ENCODE measurements at places on chromosomes 2 and 18.

DNA sequence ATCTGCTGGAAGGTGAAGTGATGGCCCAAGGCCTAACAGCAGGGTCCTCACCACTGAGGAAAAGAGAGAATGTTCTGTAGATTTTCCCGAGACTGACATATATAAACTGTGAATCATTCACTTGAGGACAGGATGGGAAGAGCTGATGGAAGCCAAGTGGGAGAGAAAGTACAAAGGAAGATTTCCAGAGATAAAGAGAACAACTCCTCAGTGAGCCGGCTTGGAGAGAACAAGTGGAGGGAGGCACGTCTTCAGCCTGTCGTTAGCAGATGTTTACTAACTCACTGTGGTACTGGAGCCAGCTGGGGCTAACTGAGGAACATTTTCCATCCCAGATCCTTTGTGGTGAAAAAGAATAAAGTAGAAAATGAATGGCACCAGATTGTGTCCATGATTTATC lies 552.9 kb upstream of the TNP1 start:
- no peak for DNase-seq

DNA sequence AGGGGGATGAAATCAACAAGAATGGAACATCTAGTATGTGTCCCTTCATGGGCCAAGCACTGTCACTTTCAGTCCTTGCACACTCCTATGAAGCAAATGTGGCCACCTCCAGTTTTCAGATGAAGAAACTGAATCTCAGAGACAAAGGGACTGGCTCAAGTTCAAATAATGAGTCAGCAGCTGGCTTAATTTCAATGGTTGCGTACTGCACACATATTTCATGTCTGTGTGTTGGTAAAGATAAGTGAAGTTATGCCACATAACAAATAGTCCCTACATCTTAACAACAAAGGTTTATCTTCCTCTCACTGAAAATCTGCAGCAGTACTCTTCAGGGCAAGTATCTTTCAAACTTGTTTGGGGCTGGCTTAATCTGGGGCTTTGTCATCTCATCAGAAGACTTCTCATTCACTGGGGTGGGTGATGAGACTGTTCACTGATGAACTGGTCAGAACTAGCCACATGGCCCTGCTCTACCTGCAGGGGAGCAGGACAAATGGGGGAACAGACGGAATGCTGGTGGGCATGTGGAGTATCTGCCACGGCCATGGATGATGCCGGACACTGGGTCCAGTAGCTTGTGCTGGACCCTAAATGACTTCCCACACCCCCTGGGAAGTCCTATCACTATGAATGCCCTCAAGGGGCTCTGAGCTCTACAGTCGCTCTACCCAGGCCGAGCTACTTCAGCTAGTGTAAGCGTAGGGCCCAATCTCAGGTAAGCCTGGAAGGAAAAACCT lies 263.2 kb downstream of the CYP26B1 start:
- DNase-seq = no peak

- DNase-seq = no peak
Observed at GRCh38 chr2:240498171-240498957, 59.4 kb downstream of the ANKMY1 start.

GRCh38 chr18:11587846-11588245 lies 21.6 kb upstream of the SLC35G4 start:
- no peak for DNase-seq

GRCh38 chr2:218733171-218734021 lies 22.8 kb downstream of the TTLL4 start:
- DNase-seq = no peak

DNA sequence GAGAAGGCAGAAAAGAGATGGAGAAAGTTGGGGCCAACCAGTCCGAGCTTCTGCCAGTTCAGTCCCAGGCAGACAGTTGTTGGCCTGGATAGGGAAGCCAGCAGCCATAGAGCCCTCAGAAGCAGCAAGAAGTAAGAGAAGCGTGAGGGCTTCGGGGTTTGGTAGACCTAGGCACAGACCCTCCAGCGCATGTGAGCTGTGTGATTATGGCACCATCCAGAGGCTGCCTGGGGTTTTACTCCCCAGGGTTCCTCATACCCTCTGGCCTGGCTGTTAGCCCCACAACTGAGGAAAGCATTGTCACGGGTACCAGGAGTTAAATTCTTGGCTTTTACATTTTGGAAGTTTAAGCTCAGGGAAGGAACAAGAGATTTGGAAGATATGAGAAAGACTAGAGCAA lies 93.7 kb upstream of the RAB6C start:
- no peak for DNase-seq

DNA sequence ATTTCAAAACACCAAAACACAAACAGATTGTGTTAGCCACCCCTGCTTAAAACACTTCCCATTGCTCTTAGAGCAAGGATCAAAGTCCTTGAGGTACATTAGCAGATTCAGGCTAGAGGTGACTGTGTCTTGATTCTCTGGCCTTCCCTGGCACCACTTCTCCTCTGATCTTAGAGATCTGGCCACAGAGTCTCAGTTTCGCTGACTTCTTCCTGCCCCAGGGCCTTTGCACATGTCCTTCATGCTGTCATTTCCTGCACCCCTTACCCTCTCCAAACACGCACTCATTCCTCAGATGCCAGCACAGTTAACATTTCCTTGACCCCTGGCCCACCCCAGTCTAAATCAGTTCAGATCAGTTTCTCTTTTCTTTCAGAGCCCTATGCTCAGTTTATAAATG lies 16.9 kb downstream of the CXCR4 start:
- no peak for DNase-seq

- no peak for DNase-seq
Observed at GRCh38 chr2:75099521-75099922, 99.8 kb downstream of the TACR1 start.

DNA sequence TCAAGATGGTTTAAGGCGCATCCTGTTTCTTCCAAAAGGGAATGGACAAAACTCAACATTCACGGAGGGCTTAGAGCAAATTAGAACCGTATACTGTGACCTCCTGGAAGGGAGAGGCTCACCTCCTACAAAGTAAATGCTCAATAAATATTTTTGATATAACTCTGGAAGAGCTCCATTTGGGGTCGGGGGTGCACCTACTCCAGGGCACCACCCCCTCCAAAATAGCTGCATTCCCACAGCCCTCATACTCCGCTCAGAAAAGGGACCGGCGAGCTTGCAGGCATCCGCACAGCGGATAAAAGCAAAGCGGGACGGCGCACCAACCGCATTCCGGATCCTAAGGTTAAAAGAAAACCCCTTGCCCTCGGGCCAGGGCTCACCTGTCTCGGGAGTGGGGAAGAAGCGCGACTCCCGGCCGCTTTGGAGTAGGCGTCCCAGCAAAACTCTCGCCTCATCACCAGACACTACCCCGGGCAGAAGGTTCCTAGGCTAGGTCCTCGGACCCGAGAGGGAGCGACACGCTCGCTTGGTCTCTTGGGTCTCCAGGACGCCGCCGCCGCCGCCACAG lies 378 bp downstream of the WDPCP start:
- DNase-seq = peak; percentile 8

- DNase-seq = no peak
Observed at GRCh38 chr2:48545244-48545643, 15.3 kb downstream of the STON1 start.

- DNase-seq = no peak
Observed at GRCh38 chr2:39058101-39058500, 62.8 kb downstream of the SOS1 start.

- DNase-seq = no peak
Observed at GRCh38 chr18:9876867-9877654, 8.7 kb upstream of the TXNDC2 start.

DNA sequence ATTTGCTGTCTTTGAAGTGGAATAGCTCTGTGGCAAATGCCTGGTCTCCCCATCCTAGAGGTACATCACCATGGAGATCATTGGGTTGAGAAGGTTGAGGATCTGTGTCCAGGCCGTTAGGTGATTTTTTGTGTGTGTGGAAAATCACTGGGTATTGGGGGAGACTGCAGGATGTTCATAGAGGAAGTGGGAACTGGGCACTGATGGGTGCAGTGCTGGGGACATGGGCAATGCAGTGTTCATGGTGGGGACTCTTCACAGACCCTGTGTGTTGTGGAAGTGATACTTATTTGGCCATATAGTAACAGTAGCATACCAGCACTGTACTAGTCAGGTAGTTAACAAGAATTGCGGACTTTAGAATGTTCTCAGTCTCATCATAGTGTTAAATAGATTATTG lies 34.9 kb downstream of the ATP9B start:
- DNase-seq = no peak

DNA sequence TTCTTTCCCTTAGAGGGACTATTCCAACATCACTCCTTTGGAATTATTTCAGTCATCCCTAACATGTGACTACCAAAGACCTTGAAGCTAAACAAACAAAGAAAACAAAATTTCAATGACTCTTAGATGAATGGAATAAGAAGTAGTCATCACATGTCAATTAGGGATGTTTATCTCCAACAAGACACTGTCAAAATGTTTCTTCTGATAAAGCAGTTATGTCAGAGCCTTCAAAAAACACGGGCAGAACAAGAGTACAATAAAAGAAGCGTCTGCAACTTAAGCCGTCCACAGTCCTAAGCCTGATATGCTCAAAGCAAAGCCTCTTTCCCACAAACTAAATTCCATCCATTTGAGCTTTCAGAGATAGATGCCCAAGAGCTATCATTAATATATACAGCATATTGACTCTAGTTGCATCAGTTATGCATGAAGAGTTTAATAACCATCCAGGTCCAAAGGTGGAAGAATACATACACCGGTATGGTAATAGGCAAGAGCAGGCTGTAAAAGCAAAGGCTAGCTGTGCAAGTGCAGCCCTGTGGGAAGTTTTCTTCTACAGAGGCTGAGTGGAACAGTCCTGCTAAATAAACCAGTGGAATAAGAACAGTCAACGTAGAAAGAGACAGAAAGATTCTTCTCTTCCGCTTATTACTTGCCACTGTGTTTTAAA lies 98.1 kb downstream of the ICA1L start:
- no peak for DNase-seq

DNA sequence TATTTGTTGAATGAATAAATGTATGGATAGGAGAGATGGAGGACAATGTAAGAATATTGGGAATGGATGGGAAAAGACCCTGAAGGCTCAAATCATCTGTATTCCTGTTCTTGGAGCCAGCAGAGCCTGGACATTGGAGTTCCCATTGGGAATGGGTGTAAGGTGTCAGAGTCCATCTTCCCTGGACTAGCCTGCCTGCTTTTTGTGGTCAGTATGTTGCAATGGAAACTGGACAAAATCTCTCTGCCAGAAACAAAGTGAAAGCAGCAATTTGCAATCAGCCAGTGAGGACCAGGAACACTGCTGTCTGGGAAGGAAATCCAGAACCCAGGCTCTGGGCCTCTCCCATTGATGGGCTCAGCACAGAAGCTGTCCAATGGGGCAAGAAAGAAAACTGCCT lies 83.5 kb upstream of the SKOR2 start:
- no peak for DNase-seq

- no peak for DNase-seq
Observed at GRCh38 chr2:129299338-129299737, 680.1 kb upstream of the RAB6C start.

DNA sequence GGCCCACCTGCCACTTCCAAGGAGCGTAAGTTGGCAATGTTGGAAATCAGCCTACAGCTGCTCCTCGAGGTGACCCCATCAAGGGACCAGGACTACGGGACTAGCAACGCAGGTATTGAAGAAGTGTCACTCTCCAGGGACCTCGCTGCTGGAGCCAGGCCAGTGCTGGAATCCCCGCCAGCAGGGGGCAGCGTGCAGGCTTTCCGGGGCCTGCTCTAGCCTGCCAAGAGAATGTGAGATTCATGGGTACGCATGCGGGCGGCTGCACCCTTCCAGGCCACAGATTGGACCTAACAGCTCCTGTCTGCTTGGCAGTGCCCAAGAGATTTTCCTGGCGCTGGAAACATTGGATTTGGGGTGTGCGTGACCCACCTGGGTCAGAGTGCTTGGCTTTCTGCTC lies 182.8 kb upstream of the RAB12 start:
- DNase-seq = no peak

GRCh38 chr2:204024503-204024902 lies 87.9 kb downstream of the ICOS start:
- peak; percentile 45 for DNase-seq

- peak; percentile 10 for DNase-seq
Observed at GRCh38 chr2:96485751-96486651, 19.2 kb downstream of the NEURL3 start.
